Stimulated activated CD8-positive, alpha-beta memory T cell treated with anti-CD3 and anti-CD28 coated beads, Interleukin-4, amount 100 ng/mL, for 4 hours (primary cell): ENCODE measurements at places on chromosomes 3 and 15.

DNA sequence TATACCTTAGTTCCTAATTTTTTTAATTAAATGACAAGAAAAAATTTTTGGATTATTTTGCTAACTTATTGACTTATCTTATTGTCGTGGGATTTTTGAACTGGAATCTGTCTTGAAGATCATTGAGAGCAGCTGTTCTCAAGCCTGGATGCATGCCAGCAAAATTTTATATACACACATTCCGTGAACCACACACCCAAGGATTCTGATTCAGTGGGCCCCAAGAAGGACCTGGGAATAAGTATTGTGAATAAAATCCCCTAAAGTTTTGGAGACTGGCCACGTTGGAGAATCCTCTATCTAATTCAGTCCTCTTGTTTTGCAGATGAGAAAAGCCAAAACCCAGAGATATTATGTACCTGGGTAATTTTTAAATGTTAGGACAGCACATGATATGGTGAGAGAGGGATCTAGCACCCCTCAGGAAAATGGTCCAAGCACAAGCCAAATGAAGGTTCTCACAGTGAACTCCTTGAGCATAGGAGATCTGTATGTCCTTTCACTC is 55.2 kb downstream of the UNC13C start:
- DNase-seq: no peak

DNA sequence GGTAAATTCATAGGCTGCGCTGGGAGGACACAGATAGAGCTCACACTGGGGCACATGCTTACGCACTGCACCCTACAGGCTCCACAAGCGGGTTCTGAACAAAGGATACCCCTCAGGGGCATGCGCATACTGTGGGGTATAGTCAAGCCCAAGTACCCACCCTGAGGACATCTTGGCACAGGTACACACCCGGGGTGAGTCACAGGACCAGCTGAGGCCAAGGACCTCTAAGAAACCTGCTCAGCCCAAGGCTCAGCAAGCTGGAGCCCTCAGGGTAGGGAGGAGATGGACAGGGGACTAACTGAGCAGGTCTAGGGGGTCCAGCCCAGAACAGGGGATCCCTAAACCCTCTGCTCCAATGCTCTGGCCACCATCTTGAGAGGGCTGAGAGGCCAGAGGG is 3.3 kb downstream of the SHISA5 start:
- DNase-seq: no peak

DNA sequence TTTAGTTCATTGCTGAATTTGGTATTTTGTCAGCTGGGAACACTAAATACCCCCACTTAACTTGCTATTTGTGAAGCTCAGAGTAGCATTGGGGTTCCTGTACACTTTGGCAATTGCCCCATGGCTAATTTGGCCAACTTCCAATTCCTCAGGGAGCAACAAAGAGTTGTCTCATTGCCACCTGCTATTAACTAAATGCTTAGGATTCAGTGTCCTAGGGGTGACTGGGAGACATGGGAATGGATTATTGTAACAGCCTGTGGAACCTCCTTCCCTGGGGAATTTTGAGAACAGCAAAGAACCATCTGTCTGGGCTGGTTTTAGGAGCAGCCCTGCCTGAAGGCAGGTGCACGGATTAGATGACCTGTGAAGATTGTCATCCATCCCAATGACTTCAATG is 437.4 kb upstream of the TPRG1 start:
- no peak for DNase-seq

DNA sequence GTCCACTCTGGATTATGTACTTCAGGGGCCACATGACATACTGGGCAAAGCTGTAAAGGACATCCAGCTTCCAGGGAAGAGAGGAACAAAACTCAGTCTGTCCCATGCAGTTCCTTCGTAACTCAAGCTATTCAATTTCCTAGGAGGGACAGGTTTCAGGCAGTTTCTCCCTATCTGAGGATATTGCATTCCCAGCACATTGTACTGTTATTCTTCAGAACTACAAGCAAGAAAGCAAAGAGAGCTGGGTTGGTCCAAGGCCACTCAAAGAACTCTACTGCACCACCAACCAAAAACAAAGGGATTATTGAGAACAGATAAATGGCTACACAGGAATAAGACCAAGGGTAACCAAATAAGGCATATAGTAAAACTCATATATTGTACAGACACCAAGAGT is 117.6 kb upstream of the ARL6 start:
- no peak for DNase-seq

DNA sequence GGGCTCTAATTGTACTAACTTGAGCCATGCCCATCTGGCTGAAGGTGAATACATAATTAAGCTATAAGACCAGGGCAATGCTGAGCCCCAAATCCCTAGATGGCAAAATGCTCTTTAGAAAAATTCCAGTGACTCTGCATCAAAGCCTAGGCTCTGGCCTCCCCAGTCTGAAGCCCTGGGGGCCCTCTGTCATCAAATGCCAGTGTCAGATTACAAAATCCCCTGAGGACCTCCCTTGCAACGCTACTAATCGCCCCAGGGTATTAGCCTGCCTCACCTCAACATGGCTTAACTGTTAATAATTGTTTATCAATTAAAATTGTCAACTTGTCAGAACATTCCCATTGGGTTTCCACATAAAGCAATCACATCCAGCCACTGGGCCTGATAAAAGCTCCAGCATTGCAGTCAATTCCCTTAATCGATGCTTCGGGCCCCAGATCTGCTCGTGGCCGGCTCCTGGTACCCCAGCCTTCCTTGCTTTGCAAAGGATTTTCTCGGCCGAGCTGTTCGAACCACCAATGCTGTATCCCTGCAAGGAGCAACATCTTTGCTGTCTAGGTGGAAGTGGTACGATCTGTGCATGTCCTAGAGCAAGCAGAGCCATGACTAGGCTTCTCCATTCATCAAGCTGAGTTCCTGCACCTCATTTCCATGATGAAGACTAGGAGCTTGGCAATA is 151.7 kb downstream of the MEGF11 start:
- DNase-seq: no peak

DNA sequence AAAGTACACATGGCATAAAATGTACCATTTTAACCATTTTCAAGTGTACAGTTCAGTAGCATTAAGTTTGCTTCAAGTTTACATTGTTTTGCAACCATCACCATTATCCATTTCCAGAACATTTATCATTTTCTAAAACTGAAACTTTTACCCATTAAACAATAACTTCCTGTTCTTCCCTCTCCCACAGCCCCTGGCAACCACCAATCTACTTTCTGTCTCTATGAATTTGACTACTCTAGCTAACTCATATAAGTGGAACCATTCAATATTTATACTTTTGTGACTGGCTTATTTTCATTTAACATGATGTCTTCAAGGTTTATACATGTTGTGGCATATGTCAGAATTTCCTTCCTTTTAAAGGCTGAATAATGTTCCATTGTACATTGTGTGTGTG is 19.9 kb downstream of the TMEM62 start:
- no peak for DNase-seq

GRCh38 chr3:48938156-48938555 is 19.5 kb downstream of the ARIH2 start:
- no peak for DNase-seq

- DNase-seq: no peak
Measured at GRCh38 chr15:77040673-77041072, 30.2 kb downstream of the TSPAN3 start.
